Large intestine (tissue), 12 donors: ENCODE measurements at places on chromosomes 1 and 21. TPM values are rescaled to one million over a fixed set of nuclear protein-coding genes. Genes with fewer than 3 reads are reported as not detected.

The OR2T2 gene
- polyA plus RNA-seq, result not detected

The EFNA3 gene
- polyA plus RNA-seq, result 9.6 TPM

The TMEM51 gene
- polyA plus RNA-seq, result 35.7 TPM

The EGLN1 gene
- polyA plus RNA-seq, result 30.4 TPM

The GJA9 gene
- polyA plus RNA-seq, result 0.42 TPM

DNA sequence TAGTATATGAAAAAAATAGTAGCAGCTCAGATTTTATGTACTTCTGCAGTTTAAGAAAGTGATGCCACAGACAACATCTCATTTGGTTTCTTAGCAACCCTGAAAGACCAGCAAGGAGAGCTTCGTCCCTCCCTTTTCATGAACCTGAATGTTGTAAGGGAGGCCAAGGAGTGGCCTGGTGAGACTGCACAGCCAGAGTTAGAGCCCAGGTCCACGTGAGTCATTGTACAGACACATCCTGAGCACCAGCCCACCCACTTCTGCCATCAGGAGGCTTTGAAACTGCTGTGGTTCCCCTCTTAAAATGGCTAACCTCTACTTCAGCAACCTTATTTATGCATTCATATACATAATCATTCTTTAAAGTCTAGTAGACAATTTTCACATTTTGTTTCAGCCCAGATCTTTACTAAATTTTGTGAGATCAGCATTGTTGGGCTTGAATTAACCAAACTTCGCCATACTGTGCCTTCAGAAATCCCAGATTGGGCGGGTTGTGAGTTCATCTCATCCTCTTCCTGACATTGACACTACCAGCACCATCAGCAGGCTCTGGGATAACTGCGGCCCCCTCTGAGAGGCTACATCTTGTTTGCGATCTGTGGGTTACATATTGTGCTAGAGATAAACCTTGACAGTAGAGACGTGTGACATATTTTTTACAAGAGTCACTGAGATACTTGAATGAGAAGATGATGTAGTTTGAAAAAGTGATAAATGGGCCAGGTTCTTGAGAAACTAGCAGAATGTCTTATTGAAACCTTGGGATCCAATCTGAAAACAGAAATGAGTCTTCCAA lies 106.7 kb downstream of the CAMTA1 start:
- H3K4me1 ChIP-seq, result no peaks in the 10 kb centered on the region
- no peak overlapping the region for H3K27ac ChIP-seq
- H3K36me3 ChIP-seq, result no peaks in the 10 kb centered on the region
- no peak overlapping the region for H3K4me3 ChIP-seq

GRCh38 chr1:30302858-30303257 lies 420.5 kb downstream of the MATN1 start:
- no peak overlapping the region for H3K27ac ChIP-seq
- no peaks in the 10 kb centered on the region for H3K36me3 ChIP-seq
- DNase-seq, result no peak
- no peak overlapping the region for H3K4me3 ChIP-seq
- H3K27me3 ChIP-seq, result peaks cover 7% of the 10 kb centered on the region

DNA sequence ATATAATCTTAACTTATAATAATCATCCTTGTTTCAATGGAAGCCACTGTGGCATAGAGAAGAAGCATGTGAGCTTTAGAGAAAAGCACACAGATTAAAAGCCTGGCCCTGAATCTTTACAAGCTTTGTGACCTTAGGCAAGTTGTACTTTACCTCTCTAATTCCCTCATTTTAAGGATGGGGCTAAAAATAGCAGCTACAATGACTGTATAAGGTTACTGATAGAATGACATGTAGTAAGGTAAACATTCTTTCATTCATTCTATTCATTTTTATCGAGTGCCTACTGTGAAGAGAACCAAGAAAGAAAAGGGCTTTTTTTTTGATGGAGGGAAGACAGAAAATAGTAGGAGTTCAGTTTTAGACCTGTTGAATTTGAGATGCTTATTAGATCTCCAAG lies 25.6 kb downstream of the CDKN2C start:
- peaks cover 2% of the 10 kb centered on the region for H3K27me3 ChIP-seq
- H3K27ac ChIP-seq, result no peak overlapping the region
- DNase-seq, result no peak
- no peaks in the 10 kb centered on the region for H3K36me3 ChIP-seq

DNA sequence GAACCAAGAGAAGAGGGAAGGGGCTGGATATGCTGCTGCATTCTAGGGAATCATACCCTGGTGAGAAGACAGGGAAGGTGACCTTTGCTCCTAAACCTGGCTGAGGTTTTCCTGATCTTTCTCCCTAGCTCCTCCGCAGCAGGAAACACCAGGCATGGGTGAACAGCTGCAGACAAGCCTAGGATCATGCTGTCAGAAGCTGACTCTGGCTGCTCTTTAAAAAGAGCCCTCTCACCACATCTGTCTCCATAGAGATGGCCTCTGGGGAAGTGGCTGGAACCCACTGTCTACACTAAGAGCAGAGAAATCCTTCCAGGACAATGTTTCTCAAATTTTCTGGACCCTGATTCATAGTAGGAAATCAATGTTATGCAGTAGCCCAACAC lies 57.6 kb downstream of the CD34 start:
- peaks cover 7% of the 10 kb centered on the region for H3K36me3 ChIP-seq
- peaks cover 22% of the 10 kb centered on the region for H3K4me1 ChIP-seq
- DNase-seq, result no peak
- no peaks in the 10 kb centered on the region for H3K27me3 ChIP-seq
- H3K4me3 ChIP-seq, result no peak overlapping the region

GRCh38 chr1:232589111-232589811 lies 40.7 kb downstream of the SIPA1L2 start:
- no peaks in the 10 kb centered on the region for H3K4me1 ChIP-seq
- H3K4me3 ChIP-seq, result no peak overlapping the region
- H3K27ac ChIP-seq, result no peak overlapping the region

GRCh38 chr1:64292399-64292798 lies 89.0 kb downstream of the UBE2U start:
- no peaks in the 10 kb centered on the region for H3K36me3 ChIP-seq
- H3K27me3 ChIP-seq, result no peaks in the 10 kb centered on the region
- H3K4me3 ChIP-seq, result no peak overlapping the region
- no peak for DNase-seq

GRCh38 chr21:29378832-29379231 lies 80.1 kb downstream of the BACH1 start:
- DNase-seq, result no peak
- no peak overlapping the region for H3K4me3 ChIP-seq
- H3K4me1 ChIP-seq, result peaks cover 5% of the 10 kb centered on the region

GRCh38 chr1:12619792-12620487 lies 1.9 kb upstream of the DHRS3 start:
- peak; percentile 83 for DNase-seq
- peak overlapping the region; percentile 95 for H3K27ac ChIP-seq
- no peaks in the 10 kb centered on the region for H3K27me3 ChIP-seq
- H3K4me1 ChIP-seq, result peaks cover 12% of the 10 kb centered on the region
- H3K36me3 ChIP-seq, result no peaks in the 10 kb centered on the region

- H3K27me3 ChIP-seq, result no peaks in the 10 kb centered on the region
- H3K27ac ChIP-seq, result no peak overlapping the region
- H3K36me3 ChIP-seq, result no peaks in the 10 kb centered on the region
- no peak overlapping the region for H3K4me3 ChIP-seq
- no peaks in the 10 kb centered on the region for H3K4me1 ChIP-seq
- no peak for DNase-seq
These were observed 193.1 kb downstream of the RYR2 start for GRCh38 chr1:237235091-237235490.

DNA sequence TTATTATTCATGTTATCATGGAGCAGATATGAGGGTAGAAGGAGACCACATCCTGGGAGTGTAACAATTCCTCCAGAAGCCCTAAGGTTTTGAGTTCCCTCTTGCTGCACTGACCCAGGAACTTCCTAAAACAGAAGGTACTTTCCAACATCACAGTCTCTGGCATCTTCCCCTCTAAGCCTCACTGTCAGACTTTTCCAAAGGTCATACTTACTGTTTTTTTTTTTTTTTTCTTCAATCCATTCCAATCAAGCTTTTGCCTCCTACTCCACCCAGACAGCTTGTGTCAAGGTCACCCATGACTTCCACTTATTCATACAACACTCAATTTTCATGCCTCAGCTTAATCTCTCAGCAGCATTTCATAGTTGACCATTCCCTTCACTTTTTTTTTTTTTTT lies 18.4 kb upstream of the UQCRHL start:
- H3K4me1 ChIP-seq, result no peaks in the 10 kb centered on the region
- H3K27me3 ChIP-seq, result no peaks in the 10 kb centered on the region
- no peak overlapping the region for H3K27ac ChIP-seq
- no peak overlapping the region for H3K4me3 ChIP-seq

- no peaks in the 10 kb centered on the region for H3K27me3 ChIP-seq
- peak overlapping the region; percentile 91 for H3K27ac ChIP-seq
- peaks cover 7% of the 10 kb centered on the region for H3K36me3 ChIP-seq
- peak; percentile 93 for DNase-seq
- H3K4me1 ChIP-seq, result peaks cover 5% of the 10 kb centered on the region
These were observed 8.3 kb downstream of the SLC27A3 start for GRCh38 chr1:153783233-153784190.

DNA sequence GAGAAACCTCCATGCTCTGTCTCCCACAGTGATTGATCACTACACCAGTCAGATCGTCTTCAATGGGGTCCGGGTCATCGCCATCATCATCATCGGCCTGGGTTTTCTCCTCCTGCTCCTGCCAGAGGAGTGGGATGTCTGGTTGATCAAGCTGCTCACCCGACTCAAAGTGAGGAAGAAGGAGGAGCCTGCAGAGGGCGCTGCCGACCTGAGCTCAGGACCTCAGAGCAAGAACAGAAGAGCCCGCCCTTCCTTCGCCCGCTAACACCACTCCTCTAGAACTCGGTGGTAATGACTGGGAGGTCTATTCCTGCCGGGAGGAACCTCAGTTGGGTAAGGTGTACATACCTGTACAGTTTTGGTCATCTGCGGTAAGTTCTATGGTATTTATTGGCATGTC lies 50.3 kb upstream of the COA6 start:
- H3K4me3 ChIP-seq, result no peak overlapping the region
- H3K4me1 ChIP-seq, result no peaks in the 10 kb centered on the region
- no peaks in the 10 kb centered on the region for H3K36me3 ChIP-seq
- peak; percentile 9 for DNase-seq
- H3K27me3 ChIP-seq, result peaks cover 30% of the 10 kb centered on the region

DNA sequence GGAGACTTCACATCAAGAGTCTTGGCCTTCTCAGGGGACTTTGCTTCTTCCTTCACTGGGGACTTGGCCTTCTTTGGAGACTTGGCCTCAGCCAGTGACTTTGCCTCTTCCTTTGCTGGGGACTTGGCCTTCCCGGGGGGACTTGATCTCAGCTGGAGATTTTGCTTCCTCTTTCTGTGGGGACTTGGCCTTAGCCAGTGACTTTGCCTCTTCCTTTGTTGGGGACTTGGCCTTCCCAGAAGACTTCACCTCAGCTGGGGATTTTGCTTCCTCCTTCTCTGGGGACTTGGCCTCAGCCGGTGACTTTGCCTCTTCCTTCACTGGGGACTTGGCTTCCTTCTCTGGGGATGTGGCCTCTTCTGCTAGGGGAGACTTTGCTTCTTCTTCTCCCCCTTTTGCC lies 13.5 kb upstream of the CD2 start:
- no peaks in the 10 kb centered on the region for H3K4me1 ChIP-seq
- no peak overlapping the region for H3K4me3 ChIP-seq
- no peak overlapping the region for H3K27ac ChIP-seq
- DNase-seq, result no peak
- no peaks in the 10 kb centered on the region for H3K36me3 ChIP-seq
- no peaks in the 10 kb centered on the region for H3K27me3 ChIP-seq

GRCh38 chr1:156407760-156408159 lies 38.7 kb downstream of the RHBG start:
- H3K36me3 ChIP-seq, result no peaks in the 10 kb centered on the region
- H3K27ac ChIP-seq, result no peak overlapping the region
- peaks cover 77% of the 10 kb centered on the region for H3K27me3 ChIP-seq
- DNase-seq, result no peak
- no peak overlapping the region for H3K4me3 ChIP-seq

GRCh38 chr1:67960766-67961165 lies 89.7 kb downstream of the DIRAS3 start:
- no peaks in the 10 kb centered on the region for H3K27me3 ChIP-seq
- no peak overlapping the region for H3K27ac ChIP-seq
- H3K4me3 ChIP-seq, result no peak overlapping the region

- no peaks in the 10 kb centered on the region for H3K27me3 ChIP-seq
- no peak overlapping the region for H3K4me3 ChIP-seq
- DNase-seq, result no peak
These were observed 30.8 kb upstream of the PTGFRN start for GRCh38 chr1:116878804-116879477.
